ENCODE measurements at places on chromosomes 4 and X.

DNA sequence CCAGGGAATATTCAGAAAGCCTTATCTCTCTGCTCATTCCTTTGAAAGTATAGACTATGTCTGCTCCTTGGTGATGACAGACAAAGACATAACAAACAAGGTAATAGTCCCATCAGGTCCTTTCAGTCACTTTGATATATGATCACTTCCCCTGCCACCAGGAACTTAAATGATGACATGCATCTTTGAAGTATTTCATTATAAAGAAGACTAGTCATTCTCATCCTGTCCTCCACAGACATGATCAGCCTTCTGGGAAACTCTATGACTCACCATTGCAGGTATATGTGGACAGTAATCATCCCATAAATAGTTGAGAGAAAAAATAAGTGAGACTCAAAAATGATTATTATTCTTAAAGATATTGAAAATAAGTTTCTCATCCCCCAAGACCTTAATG lies 117.5 kb upstream of the VCX2 start:
- DNase-seq, result no peak

DNA sequence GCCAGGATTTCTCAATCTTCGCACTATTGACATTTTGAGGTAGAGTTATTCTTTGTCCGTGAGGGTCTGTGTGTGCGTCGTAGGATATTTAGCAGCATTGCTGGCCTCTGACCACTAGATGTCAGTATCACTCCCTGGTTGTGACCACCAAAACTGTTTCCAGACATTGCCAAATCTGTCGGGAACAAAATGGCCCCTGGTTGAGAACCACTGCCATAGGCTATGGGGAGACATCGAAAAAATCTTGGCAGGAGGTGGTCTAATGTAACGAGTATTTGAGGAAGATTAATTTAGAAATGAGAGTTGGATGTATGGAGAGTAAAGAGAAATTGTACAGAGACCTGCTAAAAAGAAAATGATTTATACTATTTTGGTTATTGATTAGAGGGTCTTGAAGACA lies 108.4 kb downstream of the DOCK11 start:
- peak; percentile 78 for DNase-seq

GRCh38 chrX:23483396-23483795 lies 148.7 kb downstream of the PTCHD1 start:
- DNase-seq, result no peak

DNA sequence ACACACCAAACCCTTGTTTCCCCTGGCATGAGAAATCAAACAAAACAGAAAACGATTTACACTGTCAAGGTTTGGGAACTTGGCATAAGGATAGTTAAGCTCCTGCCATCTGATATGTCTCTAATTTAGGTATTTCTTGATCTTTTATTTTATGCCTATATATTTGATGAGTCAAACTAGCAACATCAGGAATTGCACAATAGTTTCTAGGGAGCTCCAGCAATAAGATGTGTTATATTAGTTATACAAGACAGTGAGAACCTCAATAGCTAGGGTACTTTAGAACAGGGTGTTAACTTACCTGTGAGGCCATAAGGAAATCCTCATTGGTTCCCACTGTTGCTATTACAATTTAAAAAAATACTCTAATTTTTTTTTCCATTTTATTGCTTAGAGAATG lies 474.2 kb downstream of the GBA3 start:
- DNase-seq, result no peak

- no peak for DNase-seq
These were observed 95.4 kb upstream of the USP38 start for GRCh38 chr4:143089291-143089690.

Measured in hematopoietic multipotent progenitor cell treated with erythropoietin and hydrocortisone succinate and interleukin-3 and kit ligand, for 6 days (in vitro differentiated cells).